ENCODE measurements at places on chromosomes 1 and 21. TPM values are rescaled to one million over a fixed set of nuclear protein-coding genes. Genes with fewer than 3 reads are reported as not detected.

Gene ELF3
- not detected for polyA plus RNA-seq

Gene NBPF14
- 36.3 TPM for polyA plus RNA-seq

Gene SELENBP1
- polyA plus RNA-seq: not detected

Gene FMOD
- polyA plus RNA-seq: not detected

Gene RAB3GAP2
- polyA plus RNA-seq: 26.7 TPM

Gene TACSTD2
- not detected for polyA plus RNA-seq

Gene KCND3
- 0.03 TPM for polyA plus RNA-seq

Gene ERVH48-1
- polyA plus RNA-seq: not detected

Gene TTC34
- 0.08 TPM for polyA plus RNA-seq

Gene SLC6A9
- not detected for polyA plus RNA-seq

Gene MMP23B
- not detected for polyA plus RNA-seq

Gene SELE
- not detected for polyA plus RNA-seq

Gene EPHA2
- polyA plus RNA-seq: not detected

Gene DMBX1
- polyA plus RNA-seq: not detected

- DNase-seq: no peak
Observed at GRCh38 chr1:145886390-145886789, 724 bp upstream of the ANKRD35 start.

DNA sequence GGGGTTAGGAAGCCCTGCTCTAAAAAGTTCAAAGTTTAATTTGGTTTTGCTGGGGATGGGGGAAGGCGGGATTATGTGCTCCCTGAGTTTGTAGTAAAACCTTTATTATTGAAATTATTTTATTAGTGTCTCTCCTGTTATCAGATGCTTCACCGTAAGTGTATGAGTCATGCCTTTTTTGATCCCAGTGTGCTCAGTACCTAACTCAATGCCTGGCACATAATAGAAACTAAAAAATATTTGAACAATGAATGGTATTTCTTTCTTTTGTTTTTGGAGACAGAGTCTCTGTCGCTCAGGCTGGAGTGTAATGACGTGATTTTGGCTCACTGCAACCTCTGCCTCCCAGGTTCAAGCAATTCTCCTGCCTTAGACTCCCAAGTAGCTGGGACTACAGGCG is 6.4 kb downstream of the SNRPE start:
- DNase-seq: no peak

DNA sequence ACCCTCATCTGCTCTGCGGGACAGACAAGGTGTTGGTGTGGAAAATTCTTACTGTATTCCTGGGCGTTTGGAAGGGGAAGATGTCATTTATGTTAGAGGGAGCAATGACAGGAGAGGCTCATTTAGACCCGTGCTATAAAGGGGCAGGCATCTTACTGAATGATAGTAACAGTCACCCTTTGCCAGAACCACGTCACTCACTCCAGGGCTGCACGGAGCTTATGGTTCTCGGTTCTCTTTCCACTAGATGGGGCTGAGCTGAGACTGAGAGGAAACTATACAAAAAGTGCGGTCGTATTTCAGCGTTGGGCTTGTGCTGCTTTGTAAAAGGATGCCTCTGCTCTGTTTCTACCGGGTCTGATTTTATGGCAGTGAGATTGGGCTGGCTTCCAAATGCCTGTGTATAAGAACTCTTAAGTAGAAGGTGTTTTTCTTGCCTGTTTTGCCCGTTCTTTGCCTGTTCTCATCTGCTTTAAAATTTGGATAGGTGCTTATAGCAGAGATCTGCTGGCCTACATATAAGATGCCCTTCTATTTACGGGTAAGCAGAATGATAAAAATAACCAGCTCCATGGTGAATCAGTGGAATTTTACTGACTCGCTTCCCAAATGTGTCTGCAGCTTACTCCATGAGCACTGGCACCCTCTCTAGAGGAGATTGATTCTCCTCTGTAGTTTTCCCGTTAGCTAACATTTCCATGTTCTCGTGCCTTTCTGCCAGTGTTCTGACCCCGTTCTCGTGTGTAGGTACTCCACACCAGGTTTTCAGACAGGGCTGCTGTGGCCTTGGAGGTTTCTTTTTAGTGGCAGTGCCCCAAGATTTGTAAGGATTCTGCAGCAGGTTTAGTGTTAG is 55.9 kb downstream of the MRPS6 start:
- DNase-seq: no peak

DNA sequence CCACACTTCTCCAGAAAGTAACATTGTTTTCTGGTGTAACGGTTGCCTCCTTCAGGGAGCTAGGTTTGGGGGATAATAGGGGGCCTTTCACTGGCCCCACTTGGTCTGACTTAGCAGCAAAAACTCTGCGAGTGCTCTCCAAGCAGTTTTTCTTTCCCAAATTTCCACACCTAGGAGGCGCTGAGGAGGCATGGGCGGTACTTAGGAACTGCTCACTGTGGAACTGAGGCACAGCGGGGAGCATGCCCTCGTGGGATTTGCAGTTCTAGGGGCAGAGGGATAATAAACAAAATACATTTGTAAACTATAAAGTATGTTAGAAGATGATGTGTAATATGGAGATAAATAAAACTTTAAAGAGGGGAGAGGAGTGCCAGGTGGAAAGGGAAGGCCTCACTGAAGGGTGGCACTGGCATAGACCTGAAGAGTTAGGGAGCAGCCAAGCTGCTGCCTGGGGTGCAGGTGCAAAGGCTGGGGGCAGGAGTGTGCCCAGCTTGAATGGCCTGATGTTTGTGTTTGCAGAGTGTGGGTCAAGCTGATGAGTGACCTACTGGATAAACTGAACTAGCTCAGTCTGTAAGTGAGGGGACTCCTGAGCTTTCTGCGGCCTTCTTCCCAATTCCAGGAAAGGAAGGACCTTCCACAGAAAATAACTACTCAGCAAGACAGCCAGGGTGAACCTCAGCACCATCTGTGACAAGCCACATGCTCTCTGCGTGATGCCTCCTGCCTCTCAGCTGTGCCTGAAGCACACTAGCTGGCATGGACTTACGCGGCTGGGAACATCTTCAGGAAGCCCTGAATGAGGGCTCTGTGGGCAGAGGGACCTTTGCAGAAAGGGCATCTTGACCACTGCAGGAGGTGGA is 1.9 kb downstream of the EPHX1 start:
- DNase-seq: no peak

GRCh38 chr1:2151252-2151651 is 43.3 kb downstream of the FAAP20 start:
- no peak for DNase-seq

- no peak for DNase-seq
Observed at GRCh38 chr1:224502459-224503160, 68.0 kb upstream of the WDR26 start.

DNA sequence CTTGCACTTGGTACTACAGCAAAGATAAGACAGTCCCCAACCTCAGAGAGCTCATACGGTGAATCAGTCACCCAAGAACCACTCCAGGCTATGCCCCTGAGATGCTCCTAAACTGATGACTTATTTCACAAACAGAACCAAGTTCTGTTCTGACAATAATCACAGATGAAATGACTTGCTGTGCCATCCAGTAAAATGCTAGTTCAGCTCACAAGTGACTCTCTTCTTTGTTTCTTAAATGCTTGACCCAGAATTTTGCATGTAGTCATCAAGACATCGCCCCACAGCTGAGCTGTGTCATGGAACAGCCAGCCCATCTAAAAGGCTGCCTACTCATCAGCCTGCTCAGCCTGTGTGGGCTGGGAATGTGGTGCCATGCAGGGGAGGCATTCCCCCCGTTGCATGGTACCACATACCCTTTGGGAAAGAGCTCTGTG is 6.1 kb upstream of the SLC19A2 start:
- DNase-seq: no peak

DNA sequence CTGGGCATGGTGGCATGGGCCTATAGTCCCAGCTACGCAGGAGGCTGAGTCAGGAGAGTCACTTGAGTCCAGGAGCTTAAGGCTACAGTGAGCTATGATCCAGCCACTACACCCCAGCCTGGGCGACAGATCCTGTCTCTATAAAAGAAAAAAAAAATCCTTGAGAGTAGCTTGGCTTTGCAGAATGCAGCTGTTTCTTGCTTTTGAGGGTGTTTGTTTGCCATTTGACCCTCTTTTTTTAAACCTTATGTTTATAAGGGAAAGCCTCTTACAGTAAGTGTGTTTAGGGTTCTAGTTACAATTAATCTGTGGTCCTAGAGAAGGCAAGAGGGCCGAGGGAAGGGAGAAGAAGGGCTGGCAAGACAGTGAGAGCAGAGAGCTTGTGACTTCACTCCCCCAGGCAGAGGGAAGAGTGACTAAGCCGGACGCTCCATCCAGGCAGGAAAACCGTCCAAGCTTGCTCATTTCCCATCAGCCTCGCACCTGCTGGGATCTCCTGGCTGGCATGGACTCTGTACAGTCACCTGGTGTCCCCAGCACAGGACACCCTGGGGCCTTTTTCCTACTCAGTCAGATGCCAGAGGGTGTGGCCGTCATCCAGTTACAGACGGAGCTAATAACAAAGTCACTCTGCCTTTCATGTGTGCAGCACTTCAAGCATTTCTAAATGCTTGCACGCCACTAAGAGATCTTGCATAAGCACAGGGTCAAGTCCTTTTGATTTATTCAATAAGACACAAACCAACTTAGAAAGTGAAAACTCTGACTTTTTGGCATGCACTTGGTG is 55.5 kb upstream of the PSEN2 start:
- DNase-seq: no peak

DNA sequence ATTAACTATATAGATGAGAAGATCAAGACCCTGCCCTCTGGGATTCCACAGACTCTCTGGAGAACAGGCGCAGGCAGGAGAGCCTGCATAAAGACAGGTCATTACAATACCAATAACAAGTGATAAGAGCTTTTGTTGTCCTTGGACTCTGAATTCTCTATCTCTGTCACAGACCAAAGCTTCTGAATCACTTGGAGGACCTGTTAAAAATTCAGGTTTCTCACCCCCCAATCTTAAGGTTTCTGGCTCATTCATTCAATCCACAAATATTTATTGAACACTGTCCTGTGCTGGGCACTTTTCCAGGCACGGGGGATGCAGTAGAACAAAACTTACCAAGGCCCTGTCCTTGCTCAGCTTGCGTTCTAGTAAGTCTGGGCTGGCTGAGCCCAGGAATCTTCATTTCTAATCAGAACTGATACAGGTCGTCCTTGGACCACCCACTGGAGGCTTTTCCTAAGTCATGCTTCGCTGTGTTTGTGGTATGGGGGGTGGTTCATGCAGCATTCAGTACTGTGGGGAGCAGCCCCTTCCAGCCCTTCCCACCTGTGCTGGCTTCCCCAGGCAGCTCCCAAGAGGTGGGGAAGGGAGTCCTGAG is 1.4 kb downstream of the EFNA4 start:
- no peak for DNase-seq

- no peak for DNase-seq
Observed at GRCh38 chr1:172997941-172998361, 52.8 kb downstream of the TNFSF18 start.

- peak; percentile 90 for DNase-seq
Observed at GRCh38 chr1:2189459-2190425, 4.8 kb downstream of the FAAP20 start.

- no peak for DNase-seq
Observed at GRCh38 chr1:93739472-93739871, 57.8 kb upstream of the BCAR3 start.

- DNase-seq: no peak
Observed at GRCh38 chr1:24621121-24621520, 22.0 kb upstream of the SRRM1 start.

DNA sequence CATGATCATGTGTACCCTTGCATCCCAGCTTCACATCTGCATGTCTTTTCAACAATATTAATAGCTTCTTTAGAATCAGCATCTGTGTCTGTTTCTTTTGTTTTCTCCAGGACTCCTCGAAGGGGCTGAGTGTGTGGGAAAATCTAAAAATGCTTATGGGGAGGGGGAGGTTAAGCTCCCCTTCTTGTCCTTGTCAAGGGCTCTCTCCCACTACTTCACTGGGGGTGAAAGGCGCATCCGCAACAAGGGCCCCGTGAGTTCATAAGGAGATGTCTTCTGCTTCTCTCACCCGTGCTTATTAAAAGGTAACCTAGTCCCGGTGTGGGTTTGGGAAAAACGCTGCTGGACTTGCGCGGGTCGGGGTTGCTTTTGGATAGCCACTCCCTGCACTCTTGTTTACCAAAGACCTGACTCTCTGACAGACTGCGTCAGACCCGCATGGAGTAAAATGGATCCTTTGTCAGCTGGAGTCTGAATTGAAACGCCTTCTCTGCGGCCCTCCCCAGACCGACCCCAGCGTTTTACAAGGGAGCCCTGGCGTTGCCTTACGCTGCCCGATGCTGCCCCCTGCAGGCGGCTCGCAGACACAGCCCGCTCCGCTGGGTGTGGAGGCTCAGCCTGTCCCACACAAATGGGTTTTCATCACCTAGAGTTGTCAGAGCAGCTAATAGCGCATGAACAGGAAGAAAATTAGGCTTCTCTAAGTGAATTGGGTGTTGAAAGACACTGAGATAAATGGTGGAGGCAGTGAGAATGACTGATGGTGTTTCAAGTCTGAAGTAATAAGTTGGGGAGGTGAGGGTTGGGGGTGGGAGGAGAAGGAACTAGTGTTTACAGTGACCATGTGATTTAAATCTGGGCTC is 53.8 kb downstream of the IER5 start:
- peak; percentile 82 for DNase-seq

GRCh38 chr1:75529488-75529887 is 81.4 kb downstream of the SLC44A5 start:
- no peak for DNase-seq

- no peak for DNase-seq
Observed at GRCh38 chr1:229130028-229130668, 140.8 kb upstream of the RAB4A start.

GRCh38 chr1:210328746-210329503 is at the start of gene HHAT:
Gene HHAT (plus strand): TSS chr1:210328902. CDS start chr1:210348976, 20,074 bp downstream.
- DNase-seq: peak; percentile 46

DNA sequence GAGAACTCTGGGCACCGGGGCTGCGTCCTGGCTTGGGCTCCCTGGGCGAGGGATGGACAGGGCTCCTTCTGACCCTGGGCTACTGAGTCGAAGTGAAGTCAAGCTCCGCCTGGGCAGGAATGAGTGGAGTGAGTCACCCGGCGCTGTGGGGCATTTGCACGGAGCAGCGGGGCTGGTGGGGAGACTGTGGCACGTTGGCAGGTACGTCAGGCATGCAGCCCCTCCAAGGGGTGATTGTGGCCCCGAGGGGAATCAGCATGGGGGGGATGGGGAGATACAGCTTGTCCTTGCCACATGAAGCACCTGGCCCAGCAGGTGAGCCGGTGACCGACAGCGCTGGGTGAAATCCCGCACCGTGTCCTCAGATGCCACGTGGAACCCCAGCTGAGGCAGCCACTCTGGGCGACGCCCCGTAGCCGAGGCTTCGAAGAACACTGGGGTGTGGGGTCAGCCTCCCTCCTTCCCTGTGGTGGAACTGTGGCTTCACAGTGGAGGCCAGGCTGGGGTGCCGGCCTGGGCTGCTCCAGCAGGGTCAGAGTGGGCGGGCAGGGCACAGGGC is 62.3 kb downstream of the COL18A1 start:
- no peak for DNase-seq

GRCh38 chr1:27436204-27437159 is 44.1 kb downstream of the GPR3 start:
- DNase-seq: no peak

Measured in naive B cell (primary cell).